ENCODE measurements at places on chromosomes 1 and 21.

- DNase-seq = no peak
Observed at GRCh38 chr1:1098681-1099421, 17.0 kb downstream of the C1orf159 start.

DNA sequence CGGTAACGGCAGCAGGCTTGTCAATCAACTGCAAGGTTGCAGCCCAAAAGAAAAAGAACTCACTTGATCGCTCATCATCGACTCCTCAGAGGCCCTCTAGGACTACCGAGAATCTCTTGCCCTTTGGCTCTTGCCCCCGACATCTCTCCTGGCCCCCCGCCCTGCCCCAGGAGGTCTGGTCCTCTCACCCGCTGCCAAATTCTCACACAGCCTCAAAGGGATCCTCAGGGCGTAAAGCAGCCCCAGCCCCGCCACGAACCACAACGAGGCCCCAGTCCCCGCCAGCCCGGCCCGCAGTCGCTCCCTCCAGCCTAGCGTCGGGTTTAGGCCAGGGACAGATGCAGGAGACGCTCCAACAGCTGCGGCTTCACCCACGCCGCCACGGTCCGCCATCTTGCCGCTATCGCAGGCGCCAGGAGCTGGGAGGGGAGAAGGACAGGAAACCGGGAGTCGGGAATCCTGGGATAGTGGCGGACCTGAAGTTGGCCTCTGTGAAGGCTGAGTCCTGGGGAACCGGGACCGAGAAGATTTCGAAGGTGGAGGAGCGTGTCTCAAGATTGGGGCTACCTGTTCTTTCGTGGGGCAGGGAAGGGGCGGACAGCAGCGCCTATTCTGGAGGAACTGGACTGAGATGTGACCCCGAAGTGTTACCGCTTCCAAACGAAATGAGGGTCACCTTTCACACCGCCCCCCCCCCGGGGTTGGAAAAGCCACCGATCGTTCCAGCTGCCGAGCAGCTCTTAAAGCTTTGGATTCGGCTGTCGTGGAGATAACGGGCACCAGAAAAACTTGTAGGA lies at the start of gene ST7L:
ST7L (minus strand) TSS at position 421 of the 797 bp plus-strand sequence; CDS start at position 393, 28 bp downstream.
- no peak for DNase-seq

DNA sequence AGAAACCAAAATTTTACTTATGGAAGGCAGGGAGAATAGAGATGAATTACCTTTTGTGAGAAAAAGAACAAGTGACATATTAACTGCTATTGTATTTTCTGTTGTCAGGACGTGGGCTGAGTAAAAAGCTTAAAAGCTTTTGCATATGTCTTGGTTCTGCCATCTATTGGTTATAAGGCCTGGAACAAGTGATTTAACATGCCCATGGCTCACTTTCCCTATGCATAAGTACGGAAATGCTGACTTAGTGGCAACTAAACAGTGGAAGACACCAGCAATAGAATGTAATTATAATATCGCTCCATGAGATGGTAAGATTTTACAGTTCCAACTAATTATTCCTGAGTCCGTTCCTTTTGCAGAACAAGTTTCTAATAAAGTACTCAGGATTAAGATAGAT lies 6.7 kb upstream of the CTSS start:
- no peak for DNase-seq

DNA sequence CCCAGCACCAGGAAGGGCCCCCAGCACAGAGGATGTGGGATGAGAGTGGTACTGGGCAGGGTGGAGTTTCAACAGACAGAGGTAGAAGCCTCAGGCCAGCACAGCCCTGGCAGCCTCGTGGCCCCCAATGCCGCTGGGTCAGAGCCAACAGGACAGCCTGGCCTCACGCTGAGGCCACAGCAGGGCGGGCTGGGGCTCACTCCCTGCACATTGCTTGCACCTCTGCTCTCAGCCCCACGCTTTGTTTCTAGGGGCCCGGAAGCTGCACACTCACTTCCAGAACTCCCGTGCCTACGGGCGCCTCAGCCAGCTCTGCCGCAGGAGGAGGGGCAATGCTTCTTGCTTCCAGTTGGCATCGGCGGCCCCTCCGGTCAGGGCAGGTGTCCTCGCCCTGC lies 72.9 kb downstream of the SIK1 start:
- no peak for DNase-seq

- DNase-seq = no peak
Observed at GRCh38 chr1:245131026-245131393, 23.8 kb upstream of the KIF26B start.

Data from iPS DF 19.7 (cell line).